ENCODE measurements at places on chromosomes 2 and 18.

GRCh38 chr2:157760949-157761348, 115.2 kb downstream of the ACVR1 start:
- DNase-seq, result no peak

DNA sequence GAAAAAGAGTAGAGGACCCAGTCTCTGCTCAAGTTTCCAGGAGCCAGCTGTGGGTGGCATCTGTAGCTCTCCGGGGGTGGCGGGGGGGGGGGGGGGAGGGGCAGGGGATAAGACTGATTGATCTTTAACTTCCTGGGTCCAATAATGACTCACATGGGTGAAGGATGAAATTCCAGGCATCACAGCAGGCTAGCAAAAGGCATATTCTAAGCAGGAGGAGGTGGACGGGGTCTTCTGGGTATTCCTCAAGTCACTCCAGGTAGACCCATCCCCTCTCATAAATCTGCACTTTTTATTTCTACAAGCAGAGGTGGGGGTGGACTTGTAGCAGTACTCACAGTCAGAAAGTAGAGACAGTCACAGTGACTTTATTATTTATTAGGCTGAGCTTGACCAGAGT, 85.5 kb upstream of the TMEM247 start:
- no peak for DNase-seq

GRCh38 chr2:140718999-140719398, 1411.8 kb downstream of the LRP1B start:
- no peak for DNase-seq

DNA sequence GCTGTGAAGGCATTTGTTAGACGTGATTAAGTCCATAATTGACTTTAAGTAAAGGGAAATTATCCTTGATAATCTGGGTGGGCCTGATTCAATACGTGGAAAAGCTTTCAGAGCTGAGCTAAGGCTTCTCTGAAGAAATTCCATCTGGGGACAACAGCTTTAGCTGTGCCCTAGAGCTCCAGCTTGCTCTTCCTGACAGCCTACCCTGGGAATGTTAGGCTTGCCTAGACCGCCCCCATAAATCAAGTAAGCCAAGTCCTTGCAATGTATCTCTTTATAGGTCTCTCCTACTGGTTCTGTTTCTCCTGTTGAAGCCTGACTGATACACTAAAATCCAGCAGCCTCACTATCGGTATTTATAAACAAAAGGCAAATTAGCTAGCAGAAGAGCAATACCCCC, 160.0 kb downstream of the STK39 start:
- no peak for DNase-seq

- peak; percentile 51 for DNase-seq
Observed at GRCh38 chr2:217610401-217610814, 392.4 kb downstream of the TNS1 start.

GRCh38 chr2:215979620-215980019, 33.7 kb downstream of the MREG start:
- DNase-seq, result no peak

- no peak for DNase-seq
Observed at GRCh38 chr2:209519271-209519670, 95.4 kb downstream of the MAP2 start.

DNA sequence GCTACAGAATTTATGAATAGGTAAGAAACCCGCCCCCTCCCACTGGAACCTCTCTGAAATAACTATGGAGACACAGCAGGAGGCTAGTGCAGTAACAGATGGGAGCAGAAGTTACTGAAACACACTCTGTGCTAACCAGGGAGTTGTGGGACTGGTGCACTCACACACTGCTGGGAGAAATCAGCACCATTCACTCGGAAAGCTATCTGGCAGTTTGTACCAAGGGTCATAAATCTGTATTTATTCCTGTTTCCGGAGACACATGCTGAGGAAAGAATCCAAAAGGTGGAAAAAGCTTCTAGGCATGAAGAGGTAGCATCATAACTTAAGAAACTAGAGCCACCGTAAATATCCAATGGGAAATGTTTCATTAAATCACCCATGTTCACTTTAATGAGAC, 39.9 kb downstream of the TGFA start:
- no peak for DNase-seq
